ENCODE measurements at places on chromosomes 5 and 9. TPM values are rescaled to one million over a fixed set of nuclear protein-coding genes. Genes with fewer than 3 reads are reported as not detected.

Gene DMRT2
- not detected for total RNA-seq

Gene PCDHA1
- total RNA-seq: not detected

Gene PCDHGA6
- total RNA-seq: 1.0 TPM

Gene LCP2
- under 0.01 TPM for total RNA-seq

Gene SH2D3C
- total RNA-seq: 0.08 TPM

Gene ADAMTS13
- 4.0 TPM for total RNA-seq

Gene AGXT2
- total RNA-seq: not detected

Gene SPATA9
- total RNA-seq: not detected

Gene SPEF2
- 1.8 TPM for total RNA-seq
